ENCODE measurements at places on chromosomes 7 and 10.

DNA sequence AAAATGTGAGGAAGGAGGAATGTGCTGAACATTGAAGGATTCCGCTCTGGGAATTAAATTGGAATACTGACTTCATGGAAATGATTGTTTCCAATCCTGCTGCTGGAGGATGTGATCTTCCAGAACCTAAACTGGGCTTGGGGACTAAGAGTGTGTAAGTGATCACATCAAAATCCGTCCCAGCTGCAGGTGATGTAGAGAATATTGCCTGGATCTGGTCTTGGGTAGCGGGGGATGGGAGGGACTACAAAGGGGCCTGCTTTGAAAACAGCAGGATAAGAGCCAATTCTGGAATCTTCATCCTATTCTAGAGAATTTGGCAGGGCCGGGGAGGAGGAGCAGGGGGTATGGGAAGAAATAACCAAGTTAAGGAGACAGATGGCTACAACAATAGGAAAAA, 552.2 kb upstream of the FZD8 start:
- no peak for DNase-seq

- DNase-seq: no peak
Measured at GRCh38 chr10:51602326-51602725, 97.1 kb downstream of the CSTF2T start.

DNA sequence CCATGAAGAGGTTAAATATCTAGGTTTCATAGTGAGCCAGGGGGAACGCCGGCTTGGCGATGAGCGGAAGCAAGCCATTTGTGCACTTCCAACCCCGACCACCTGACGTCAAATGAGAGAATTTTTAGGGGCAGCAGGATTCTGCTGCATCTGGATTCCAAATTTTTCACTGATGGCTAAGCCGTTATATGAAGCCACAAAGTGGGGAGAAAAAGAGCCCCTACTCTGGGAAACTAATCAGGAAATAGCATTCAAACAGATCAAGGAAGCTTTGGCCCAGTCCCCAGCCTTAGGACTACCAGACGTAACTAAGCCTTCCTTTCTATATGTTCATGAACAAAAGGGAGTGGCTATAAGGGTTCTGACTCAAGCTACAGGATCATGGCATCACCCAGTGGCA, 12.9 kb upstream of the ADCK2 start:
- no peak for DNase-seq

DNA sequence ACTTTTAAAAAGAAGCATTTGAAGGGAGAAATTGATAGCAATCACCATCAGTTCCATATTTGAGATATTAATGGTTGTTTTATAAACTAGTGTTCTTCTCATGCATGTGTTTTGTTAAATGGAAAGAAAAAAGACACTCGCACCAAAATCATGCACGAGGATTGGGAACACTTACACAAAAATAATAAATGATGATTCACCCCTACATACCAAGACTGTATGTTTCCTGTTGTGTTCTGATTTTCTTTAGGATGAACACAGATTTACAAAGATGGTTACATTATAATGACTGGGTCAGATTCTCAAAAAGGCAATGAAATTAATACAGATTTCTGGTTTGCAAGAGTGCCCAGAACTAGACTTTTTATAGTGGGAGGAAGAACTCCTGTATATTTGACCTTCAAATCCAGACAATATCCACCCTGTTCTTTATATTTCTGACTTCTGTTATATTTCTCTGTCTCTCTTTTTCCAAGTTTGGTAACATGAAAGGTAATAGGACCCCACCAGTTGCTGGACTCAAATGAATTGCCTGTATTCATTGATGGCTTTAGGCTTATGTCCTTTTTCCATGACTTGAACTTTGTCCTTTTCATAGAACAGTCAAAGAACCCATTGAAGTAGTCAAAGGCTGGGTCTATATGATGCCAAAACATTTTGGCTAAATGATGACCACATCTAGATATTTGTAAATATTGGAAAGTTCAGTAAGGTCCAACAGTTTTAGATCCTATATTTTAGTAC, 54.4 kb downstream of the SEMA3A start:
- DNase-seq: no peak

DNA sequence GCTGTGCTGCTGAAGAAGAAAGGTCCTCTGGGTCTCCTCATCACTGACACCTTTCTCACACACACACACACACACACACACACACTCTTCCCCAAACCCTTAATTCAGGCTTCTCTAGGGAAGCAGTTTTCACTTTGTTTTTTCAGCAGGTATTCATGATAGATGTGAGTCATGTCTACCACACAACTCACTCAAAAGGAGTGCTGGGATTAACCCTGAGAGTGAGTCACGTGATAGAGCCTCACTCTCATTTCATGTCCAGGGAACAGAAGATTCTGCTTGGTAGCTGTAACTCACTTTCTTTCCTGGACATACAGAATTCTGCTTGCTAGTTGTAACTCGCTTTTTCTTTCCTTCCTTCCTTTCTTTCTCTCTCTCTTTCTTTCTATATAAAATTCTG, 45.4 kb downstream of the VIM start:
- DNase-seq: peak; percentile 15

DNA sequence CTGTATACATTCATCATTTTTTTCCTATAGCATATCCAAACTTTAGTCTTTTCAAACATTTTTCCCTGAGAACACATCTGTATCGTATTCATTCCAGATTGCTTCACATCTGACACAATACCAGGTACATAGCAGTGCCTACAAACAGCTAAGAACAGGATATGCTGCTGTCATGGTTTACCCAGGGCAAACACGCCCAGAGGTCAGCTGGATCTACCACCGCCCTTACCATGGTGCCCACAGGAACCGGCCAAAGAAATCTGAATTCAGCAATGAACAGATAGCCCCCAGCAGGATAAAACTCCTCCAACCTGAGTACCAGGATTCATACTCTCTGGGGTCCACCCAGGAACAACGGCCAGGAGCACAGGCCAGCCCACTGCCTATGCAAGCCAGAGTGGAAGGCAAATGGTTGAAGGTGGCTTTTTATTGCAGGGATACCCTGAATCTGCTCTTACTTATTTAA, 43.0 kb downstream of the TNS3 start:
- no peak for DNase-seq

- no peak for DNase-seq
Measured at GRCh38 chr10:5649746-5650145, 16.6 kb downstream of the ASB13 start.

DNA sequence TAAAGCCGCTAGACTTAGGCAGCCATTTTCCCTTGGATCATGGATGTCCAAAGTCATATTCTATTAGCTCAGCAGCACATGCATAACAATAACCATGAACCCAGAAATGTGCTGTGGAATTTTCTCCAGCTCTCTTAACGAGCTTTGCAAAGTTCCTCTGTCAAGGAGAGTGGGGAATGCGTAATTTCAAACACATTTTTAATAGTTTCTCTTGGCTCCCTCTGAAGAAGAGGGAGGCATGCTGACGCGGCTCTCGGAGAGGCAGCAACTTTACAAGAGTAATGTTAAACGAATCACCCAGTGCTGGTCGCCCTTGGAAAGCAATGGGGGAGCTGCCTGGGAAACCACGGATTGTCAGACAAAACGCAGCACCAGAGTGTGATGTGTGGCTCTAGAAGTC, 114.8 kb downstream of the RAB18 start:
- DNase-seq: no peak

GRCh38 chr7:1839701-1840100, 169.6 kb downstream of the ELFN1 start:
- no peak for DNase-seq

Data from GM03348 (cell line).